ENCODE measurements at places on chromosomes 12 and 14.

DNA sequence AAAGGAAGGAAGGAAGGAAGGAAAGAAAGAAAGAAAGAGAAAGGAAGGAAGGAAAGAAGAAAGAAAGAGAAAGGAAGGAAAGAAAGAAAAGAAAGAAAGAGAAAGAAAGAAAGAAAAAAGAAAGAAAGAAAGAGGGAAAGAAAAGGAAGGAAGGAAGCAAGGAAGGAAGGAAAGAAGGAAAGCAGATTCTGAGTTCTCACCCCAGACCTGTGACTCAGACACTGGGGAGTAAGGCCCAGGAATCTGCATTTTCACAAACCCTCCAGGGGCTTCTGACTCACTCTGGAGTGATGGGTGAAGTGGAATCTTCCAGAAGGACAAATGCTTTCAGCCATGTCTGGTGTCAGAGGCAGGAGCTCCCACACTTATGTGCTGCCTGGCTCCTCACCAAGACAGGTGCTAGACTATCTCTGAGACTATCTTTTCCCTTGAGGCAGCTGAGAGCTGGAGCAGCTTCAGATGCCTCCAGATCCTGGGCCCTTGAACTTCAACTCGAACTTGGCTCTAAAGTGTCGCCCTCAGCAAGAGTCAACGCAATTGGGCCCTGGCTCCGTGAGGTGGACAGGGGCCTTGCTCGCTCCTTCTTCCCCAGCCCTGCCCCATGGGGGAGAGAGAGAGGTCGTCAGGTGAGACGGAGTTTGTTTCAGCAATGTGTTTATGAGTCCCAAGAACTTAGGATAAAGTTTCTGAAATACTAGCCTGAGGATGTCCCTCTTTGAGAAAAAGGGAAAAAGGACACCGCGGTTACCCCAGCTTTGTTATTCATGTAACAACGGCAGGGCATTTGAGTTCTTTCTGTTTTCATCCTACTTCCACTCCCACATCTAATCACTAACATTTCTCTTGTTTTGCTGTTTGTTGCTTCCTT is 19.8 kb upstream of the SCARB1 start:
- no peak for DNase-seq

GRCh38 chr14:103544388-103545218 is 15.6 kb downstream of the TRMT61A start:
- no peak for DNase-seq

DNA sequence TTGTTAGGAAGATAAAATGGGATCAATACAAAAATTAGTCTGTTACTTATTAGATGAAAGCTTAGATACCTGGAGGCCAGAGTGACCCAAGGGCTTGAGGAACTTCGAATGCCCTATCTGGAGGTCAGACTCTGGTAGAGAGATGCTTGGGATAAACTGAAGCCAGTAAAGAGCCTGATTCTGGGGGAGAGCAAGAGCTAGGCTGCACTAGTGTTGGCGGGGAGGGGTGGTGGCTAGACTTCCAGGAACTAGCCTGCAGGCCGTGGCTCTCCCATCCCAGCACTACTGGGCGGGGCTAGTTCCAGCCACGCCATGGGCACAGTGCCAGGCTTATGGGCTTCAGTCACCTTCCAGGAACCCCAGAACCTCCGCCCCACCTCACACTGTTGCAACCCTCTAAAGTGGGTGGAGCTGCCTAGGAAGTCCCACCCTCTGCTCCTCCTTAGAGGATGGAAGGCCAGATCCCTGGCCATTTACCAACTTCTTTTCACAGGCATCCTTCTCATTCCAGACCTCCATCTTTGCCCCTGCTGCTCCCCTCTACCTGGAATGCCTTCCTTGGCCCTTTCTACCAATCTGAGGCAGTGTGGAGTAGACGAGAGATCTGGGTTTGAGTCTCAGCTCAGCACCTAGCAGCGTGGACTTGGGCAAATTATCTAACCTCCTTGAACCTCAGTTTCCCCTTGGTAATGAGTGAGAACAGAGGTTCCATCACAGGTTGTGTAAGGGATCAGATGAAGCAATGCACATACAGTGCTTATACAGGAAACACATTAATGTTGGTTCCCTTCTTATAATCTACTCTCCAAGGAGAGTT is 6.3 kb upstream of the NFE2 start:
- peak; percentile 100 for DNase-seq

DNA sequence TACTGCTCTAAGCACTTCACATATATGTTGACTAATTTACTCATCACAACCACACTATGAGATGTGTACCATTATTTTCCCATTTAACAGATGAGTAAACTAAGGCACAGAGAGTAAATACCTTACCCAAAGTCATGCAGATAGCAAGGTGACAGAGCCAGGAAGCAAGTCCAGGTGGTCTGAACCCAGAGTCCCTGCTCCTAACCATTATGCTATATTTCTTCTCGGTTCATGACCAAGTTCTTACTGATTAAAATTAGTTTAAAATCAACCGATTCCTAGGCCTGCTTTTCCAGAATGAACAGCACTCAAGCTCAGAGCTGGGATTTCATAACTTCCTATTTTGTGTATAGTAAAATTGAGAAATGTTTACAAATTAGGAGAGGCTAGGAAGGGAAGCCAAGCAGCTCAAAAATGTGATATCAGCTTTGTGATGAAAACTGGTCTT is 85.5 kb upstream of the EGLN3 start:
- DNase-seq = no peak

- no peak for DNase-seq
Observed at GRCh38 chr12:6866920-6867412, 365 bp upstream of the TPI1 start.

DNA sequence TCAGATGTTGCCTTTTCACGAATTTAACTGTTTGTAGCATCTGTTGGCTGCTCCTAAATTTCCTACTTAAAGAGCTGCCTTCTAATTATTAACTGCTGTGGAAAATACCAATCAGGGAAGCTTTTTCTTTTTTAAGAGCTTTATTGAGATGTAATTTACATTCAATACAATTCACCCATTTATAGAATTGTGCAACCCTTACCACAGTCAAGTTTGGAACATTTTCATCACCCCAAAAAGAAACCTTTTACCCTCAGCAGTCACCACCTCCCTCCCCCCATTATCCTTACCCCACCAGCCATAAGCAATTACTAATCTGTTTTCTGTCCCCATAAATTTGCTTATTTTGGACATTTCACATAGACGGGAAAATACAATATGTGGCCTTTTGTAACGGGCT is 1.4 kb downstream of the PCNX4 start:
- DNase-seq = peak; percentile 35

- DNase-seq = peak; percentile 0
Observed at GRCh38 chr12:765840-766239, 13.5 kb downstream of the WNK1 start.

- DNase-seq = no peak
Observed at GRCh38 chr14:72680853-72681640, 212.9 kb downstream of the DPF3 start.

- no peak for DNase-seq
Observed at GRCh38 chr14:22822016-22822570, 6.9 kb upstream of the SLC7A7 start.

DNA sequence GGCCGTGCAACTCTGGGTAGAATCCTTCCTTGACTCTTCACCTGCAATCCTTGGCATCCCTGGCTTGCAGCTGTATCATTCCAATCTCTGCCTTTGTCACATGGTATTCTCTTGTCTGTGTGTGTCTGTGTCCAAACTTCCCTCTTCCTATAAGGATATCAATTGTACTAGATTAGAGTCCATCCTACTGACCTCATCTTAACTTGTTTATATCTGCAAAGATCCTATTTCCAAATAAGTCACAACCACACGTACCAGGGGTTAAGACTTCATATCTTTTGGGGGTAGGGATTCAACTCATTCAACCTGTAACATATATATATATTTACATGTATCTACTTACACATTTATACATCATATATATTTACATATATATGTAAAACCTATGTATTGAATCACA is 29.6 kb upstream of the RASSF3 start:
- no peak for DNase-seq

GRCh38 chr14:78950649-78951048 is 780.5 kb downstream of the NRXN3 start:
- DNase-seq = no peak

DNA sequence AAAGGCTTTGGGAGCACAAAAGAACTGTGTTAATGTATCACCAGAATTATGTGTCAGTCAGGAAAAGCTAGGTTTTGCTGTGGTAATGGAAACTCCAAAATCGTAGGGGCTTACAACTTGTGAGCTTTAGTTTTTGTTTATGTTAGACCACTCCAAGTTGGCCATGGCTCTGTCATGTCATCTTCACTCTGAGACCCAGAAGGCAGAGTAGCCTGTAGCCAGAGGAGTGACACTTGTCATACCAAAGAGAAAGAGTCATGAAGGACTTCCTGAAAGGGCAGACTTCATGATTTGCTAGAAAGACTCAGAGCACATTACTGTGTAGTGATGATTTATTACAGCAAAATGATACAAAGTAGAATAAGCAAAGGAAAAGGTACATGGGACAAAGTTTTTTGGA is 133.6 kb upstream of the SSTR1 start:
- no peak for DNase-seq

DNA sequence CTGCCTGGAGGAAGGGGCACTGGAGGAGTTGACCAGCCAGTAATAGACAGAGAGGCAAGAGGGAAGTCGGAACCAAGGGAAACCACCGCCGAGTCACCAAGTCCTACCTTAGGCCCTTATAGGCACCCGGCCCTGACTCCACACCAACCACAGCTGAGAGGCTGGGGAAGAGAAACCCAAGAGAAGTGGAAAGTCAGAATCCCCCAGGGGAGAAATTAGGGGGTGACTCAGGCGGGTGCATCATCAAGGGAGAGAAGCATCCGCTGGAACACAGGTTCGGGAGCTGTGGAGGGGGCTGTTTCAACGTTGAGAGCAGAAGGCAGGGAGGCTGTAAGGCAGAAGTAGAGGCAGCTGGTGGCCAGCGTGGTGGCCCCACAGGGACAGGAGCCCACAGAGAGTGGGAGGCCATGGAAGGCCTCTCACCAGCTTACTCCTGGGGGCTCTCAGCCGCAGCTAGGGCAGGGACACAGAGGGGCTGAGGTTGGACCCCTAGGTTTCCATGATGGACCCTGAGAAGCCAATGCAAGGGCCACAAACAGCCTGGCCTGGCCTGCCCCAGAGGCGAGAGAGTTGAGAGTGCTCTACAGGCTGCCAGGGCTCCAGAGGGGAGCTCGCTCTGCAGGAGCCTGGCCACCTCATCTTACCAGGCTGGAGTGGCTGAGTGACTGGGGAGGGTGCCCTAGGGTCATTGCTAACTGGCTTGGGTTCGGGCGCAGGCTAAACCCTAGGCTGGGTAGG is 1.4 kb upstream of the TRMT61A start:
- no peak for DNase-seq

DNA sequence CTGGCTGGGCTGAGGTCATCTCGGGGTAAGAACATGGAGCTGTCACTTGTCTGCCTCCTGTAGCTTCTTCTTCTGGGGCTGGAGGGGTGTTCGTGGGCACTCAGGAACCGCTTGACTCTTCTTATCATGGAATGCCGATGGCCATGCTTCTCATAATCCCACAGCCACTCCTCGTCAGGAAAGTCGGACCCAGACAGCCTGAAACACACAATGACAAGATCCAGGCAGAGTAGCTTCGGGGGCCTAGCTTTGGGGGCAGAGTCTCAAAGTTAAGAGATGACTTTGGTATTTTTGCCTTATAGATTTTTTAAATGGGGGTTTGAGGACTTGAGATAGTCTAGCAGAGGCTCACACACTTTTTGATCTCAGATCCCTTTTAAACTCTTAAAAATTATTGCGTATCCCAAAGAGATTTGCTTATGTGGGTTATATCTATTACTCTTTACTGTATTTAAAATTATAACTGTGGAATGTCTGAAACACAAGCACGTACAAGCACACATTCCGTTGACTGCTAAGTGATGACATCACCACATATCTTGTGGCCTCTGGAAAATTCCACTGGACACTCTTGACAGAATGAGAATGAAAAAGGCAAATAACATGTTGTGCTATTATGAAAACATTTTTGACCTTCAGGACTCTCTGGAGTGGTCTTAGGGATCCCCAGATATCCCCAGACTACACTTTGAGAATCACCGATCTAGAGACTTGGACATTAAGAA is 43.3 kb downstream of the BEST3 start:
- DNase-seq = no peak

DNA sequence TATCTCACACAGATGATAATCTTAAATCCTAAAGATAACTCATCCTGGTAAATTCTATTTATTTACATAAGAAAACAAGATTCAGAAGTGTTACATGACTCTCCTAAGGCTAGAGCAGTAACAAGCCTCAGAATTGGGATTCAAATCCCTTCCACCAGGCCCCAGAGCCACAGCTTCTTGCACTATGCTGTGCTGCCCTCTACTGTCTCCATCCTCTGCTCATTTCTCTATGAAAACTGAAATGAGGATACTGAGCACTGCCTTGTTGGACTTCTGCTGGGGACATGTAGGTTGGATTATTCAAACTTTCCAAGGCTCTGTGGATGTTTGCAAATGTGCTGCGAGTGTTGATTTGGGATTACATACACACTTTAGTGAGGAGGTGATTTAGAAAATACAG is 23.5 kb upstream of the C12orf50 start:
- DNase-seq = peak; percentile 70

DNA sequence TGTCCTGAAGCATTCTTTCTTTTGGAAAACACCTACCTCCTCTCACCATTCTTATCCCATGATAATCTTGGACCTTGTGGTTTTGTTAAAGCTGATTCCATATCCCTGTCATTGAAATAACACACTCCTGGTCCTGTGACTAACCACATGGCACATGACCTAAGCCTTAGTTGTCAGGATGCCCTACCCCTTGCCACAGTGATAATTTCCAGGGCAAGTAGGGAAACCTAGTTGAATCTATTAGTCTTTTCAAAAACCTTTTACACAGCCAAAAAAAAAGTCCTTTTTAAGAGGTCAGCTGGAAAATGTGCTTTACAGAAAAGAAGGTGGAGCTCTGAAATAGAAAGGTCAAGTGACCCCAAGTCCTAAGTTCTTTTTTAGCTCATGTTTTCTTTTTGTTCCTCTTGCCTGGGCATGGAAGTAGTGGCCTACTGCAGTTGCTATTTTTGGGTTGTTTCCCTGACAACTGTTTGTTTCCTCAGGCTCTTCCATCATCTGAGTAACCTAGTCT is 608.4 kb downstream of the LRFN5 start:
- DNase-seq = no peak

DNA sequence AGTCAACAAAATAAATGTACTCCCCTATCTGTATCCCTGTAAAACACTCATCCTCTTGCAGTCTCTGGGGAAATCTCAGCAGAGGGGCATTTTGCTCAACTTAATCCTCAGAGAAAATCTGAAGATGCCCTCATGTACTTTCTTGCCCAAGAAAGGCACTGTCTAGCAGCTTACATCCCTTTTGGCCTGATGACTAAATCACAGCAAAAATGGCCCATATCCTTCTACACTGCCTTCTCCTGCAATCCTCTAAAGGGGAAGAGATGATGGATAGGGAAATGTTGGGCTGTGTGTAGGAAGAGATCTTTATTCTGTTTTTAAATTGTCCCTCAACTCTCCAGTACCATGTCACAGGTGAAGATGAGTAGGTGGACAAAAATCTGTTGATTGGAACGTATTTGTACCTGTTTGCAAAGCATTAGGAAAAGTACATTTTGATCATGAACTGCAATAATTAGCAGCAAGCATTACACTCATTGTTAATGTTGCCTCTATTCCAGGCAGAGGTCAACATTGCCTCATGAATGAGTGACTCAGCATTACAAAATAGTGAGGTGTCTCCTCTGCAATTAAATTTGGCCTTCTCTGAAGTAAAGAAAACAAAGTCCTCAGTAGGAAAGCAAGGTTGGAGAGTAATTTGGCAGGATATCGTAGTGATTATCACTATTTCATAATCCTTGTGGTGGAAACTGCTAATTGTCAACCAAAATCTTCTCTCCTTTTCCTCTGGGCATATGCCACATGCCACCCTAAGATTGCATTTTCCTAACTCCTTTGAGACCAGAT is 172.4 kb upstream of the CAND1 start:
- DNase-seq = no peak
